Heart right ventricle (tissue), 16 donors: ENCODE measurements at places on chromosomes 12 and 14. TPM values are rescaled to one million over a fixed set of nuclear protein-coding genes. Genes with fewer than 3 reads are reported as not detected.

DNA sequence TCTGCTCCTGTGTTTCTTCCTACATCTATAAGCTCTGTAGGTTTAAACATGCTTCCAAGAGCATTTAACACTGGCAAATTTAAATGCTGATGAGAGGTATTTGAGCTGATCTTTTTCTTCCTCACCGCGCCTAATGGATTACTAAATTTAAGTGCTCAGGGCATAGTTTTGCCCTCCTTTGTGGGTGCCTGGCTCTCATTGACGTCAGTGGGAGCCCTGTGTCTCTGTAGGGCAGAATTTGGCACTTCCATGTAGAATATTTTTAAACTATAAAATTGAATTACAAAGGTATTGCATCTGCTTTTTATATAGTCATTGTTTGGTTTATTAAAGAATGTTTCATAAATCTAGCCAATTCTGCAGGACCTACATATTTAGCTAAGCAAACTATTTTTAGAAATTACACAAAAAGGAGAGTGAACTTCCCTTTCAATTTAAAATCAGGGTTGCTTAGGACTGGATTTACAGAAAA lies 444.8 kb downstream of the AEBP2 start:
- peaks cover 37% of the 10 kb centered on the region for H3K4me1 ChIP-seq
- DNase-seq = no peak
- no peaks in the 10 kb centered on the region for H3K27me3 ChIP-seq
- H3K36me3 ChIP-seq = no peaks in the 10 kb centered on the region
- no peak overlapping the region for H3K27ac ChIP-seq

GRCh38 chr12:22631863-22632463 lies 7.0 kb downstream of the ETNK1 start:
- H3K27ac ChIP-seq = no peak overlapping the region
- peaks cover 9% of the 10 kb centered on the region for H3K36me3 ChIP-seq
- no peak overlapping the region for H3K4me3 ChIP-seq
- no peaks in the 10 kb centered on the region for H3K27me3 ChIP-seq

- no peak overlapping the region for H3K27ac ChIP-seq
- H3K4me3 ChIP-seq = no peak overlapping the region
- H3K36me3 ChIP-seq = no peaks in the 10 kb centered on the region
- no peaks in the 10 kb centered on the region for H3K4me1 ChIP-seq
Measured at GRCh38 chr14:88998027-88998426, 173.6 kb downstream of the TTC8 start.

DNA sequence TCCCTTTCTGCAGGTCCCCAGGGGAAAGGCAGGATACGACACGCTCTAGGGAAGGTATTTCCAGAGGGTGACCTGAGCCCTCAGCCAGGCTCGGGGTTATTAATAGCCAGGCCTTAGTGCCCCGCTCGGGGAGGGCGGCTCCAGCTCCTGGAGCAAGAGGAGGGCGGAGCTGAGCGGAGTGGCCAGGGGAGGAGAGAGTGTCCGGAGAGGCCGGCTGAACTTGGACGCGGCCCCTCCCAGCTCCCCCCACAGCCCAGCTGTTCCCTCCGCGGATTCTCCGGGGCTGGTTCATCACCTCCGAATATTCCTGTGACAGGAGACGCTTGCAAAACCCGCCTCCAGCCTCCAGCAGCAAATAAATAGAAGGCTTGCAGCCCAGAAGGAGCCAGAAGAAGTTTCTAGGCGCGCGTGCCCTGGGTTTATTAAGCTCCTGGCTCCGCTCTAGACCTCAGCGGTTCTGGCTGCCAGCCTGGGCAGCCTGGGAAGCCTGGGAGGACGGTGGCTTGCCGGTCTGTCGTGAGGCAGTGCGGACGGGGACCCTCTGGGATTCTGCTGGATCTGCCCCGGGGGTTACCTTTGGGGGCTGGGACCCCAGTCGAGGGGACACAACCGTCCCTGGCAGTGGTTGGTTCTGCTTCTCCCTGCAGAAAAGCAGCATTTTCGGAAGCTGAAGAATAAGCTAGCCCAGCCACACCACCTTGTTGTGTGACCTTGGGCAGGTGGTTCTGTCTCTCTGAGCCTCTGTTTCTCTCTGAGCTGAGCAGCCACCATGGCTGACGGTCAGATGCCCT lies at the start of gene HSPB8:
HSPB8 (plus strand) TSS at position 388 of the 791 bp plus-strand sequence; CDS start at position 770, 382 bp downstream.
- H3K27ac ChIP-seq = peak within 1 kb of the TSS; percentile 93
- H3K27me3 ChIP-seq = no peaks in the 10 kb centered on the region
- peak within 1 kb of the TSS; percentile 58 for H3K4me3 ChIP-seq
- no peaks in the 10 kb centered on the region for H3K36me3 ChIP-seq
- H3K4me1 ChIP-seq = peaks cover 52% of the 10 kb centered on the region
- peak; percentile 95 for DNase-seq

DNA sequence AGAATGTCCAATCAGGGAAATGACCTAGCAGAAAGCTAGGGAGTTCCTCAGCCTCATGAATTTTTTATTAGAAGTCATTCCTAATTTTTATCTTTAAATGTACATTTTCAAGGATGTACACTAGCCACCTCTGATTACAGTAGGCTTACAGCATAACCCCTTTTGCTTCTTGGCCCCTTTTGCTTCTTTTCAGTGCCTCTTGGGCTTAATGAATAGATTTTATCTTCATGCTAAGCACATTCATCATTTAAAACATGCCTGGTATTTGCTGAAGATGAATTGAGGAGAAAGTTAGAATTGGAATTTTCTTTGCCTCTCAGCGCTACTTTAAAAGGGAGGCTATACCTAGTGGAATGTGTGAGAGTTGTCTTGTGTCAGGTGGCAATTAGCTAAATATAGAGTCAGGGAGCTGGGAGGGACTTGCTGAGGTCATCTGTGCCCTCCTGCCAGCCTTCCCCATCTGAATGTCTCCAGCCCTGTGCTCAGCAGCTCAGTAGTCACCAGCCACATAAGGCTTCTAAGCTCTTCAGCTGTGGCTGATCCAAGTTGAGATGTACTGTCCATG lies 132.1 kb downstream of the SAMD4A start:
- no peak overlapping the region for H3K4me3 ChIP-seq
- DNase-seq = peak; percentile 63
- H3K27me3 ChIP-seq = no peaks in the 10 kb centered on the region
- peaks cover 92% of the 10 kb centered on the region for H3K4me1 ChIP-seq

GRCh38 chr12:76927170-76927784 lies 48.5 kb upstream of the CSRP2 start:
- no peak overlapping the region for H3K4me3 ChIP-seq
- H3K27ac ChIP-seq = no peak overlapping the region
- H3K4me1 ChIP-seq = no peaks in the 10 kb centered on the region

DNA sequence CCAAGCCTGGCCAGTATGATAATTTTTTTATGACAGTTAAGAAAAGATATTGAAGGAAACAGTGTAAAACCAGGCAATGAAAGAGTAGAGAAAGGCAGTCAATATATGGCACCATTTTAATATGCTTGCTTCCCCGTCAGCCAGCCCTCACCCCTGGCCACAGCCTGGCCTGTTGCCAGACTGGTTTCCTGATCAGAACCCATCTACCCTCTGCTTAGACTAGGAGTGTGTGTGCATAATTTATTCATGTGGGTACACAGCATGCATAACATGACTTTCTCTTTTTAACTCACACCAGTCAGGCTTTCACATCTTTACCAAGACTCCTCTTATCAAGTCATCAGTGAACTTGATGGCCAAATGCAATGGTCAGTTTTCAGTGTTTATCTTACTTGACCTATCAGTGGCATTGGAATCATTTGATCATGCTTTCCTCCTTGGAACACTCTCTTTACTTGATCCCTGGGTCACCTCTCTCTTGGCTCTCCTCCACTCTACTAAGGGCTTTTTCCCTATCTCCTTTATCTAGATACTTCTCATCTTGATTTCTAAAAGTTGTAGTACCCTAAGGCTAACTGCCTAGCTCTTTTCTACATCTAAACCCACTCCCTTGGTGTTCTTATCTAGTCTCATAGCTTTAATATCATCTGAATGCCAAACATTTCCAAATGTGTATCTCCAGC lies 10.0 kb upstream of the GPR19 start:
- H3K27me3 ChIP-seq = no peaks in the 10 kb centered on the region
- no peak overlapping the region for H3K27ac ChIP-seq
- DNase-seq = no peak
- no peaks in the 10 kb centered on the region for H3K4me1 ChIP-seq
- no peak overlapping the region for H3K4me3 ChIP-seq

GRCh38 chr12:20800160-20800559 lies 10.3 kb upstream of the SLCO1B3 start:
- H3K27me3 ChIP-seq = no peaks in the 10 kb centered on the region
- no peak for DNase-seq
- no peak overlapping the region for H3K4me3 ChIP-seq

GRCh38 chr14:35687335-35687939 lies 121.7 kb downstream of the RALGAPA1 start:
- no peaks in the 10 kb centered on the region for H3K4me1 ChIP-seq
- no peak for DNase-seq
- no peaks in the 10 kb centered on the region for H3K27me3 ChIP-seq
- H3K36me3 ChIP-seq = peaks cover 19% of the 10 kb centered on the region
- no peak overlapping the region for H3K4me3 ChIP-seq

DNA sequence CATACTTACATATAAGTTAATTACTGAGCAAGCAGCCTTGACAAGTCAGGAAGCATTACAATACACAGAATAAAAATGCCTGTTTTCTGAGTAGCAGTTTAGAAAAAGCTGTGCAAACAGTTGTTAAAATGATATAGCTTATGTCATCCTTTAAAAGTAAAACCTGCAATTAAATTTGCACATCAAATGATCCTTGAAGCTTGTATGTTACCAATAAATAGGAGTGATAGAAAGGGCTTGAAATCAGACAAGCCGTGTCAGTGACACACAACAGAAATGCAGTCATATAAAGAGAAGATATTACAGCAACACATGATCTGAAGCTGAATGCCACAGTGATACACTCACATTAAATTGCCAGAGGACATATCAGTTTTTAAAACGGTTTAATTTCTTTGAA lies 70.0 kb downstream of the EPS8 start:
- no peaks in the 10 kb centered on the region for H3K36me3 ChIP-seq
- no peaks in the 10 kb centered on the region for H3K27me3 ChIP-seq
- no peak overlapping the region for H3K4me3 ChIP-seq

- no peaks in the 10 kb centered on the region for H3K4me1 ChIP-seq
- peaks cover 7% of the 10 kb centered on the region for H3K27me3 ChIP-seq
- no peak overlapping the region for H3K4me3 ChIP-seq
Measured at GRCh38 chr12:103998976-103999375, 33.3 kb downstream of the TDG start.

GRCh38 chr14:82720946-82721345 lies 1187.3 kb upstream of the SEL1L start:
- DNase-seq = no peak
- no peaks in the 10 kb centered on the region for H3K27me3 ChIP-seq
- no peaks in the 10 kb centered on the region for H3K4me1 ChIP-seq
- no peaks in the 10 kb centered on the region for H3K36me3 ChIP-seq
- no peak overlapping the region for H3K27ac ChIP-seq

GRCh38 chr14:55951341-55952206 lies 166.6 kb upstream of the PELI2 start:
- H3K4me1 ChIP-seq = no peaks in the 10 kb centered on the region
- no peak overlapping the region for H3K27ac ChIP-seq
- no peak for DNase-seq
- H3K36me3 ChIP-seq = no peaks in the 10 kb centered on the region

DNA sequence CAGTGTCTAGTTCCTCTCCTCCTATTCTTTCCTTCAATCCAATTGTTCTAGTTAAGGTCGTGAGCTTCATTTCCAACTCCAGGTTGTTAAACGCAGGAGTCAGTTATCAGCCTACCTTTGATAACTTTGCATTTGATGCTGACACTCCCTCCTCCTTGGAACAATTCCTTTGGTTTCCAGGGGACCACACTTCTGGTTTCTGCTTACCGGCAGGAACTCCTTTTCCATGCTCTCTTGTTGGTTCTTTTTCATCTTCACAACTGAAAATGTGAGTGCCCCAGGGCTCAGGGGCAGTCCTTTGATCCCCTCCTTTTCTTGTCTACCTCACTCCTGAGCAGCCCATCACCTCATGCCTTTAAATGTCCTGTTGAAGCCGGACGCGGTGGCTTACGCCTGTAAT lies 5.0 kb downstream of the EEF1AKMT3 start:
- peaks cover 15% of the 10 kb centered on the region for H3K4me1 ChIP-seq
- no peaks in the 10 kb centered on the region for H3K27me3 ChIP-seq
- peaks cover 12% of the 10 kb centered on the region for H3K36me3 ChIP-seq
- no peak for DNase-seq
- no peak overlapping the region for H3K4me3 ChIP-seq

DNA sequence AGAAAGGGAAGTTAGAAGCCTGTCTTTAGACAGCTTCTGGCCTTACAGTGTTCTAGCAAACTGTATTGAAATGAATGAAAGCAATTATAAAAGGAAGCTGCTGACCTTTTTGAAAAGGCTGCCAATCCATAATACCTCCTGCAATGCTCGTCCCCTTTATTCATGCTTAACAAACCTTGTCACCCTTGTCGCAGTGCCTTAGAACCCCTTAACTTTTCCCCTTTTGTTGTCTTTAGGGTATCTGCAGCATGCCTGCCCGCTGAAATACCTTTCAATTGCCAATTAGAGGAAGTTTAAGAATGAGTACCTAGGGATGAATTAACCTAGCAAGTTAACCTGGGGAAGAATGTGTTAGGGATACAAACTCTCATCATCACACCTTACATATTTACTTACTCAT lies 731.2 kb downstream of the RERGL start:
- H3K36me3 ChIP-seq = no peaks in the 10 kb centered on the region
- no peaks in the 10 kb centered on the region for H3K27me3 ChIP-seq
- H3K4me1 ChIP-seq = no peaks in the 10 kb centered on the region
- DNase-seq = no peak

GRCh38 chr12:121574025-121574424 lies 6.8 kb downstream of the KDM2B start:
- H3K4me1 ChIP-seq = peaks cover 43% of the 10 kb centered on the region
- no peaks in the 10 kb centered on the region for H3K27me3 ChIP-seq
- H3K36me3 ChIP-seq = peaks cover 35% of the 10 kb centered on the region
- DNase-seq = no peak

- peaks cover 28% of the 10 kb centered on the region for H3K4me1 ChIP-seq
- H3K27me3 ChIP-seq = no peaks in the 10 kb centered on the region
- H3K27ac ChIP-seq = no peak overlapping the region
- no peaks in the 10 kb centered on the region for H3K36me3 ChIP-seq
Measured at GRCh38 chr12:59678759-59679411, 83.1 kb downstream of the SLC16A7 start.

GRCh38 chr12:68612697-68613096 lies 2.0 kb downstream of the RAP1B start:
- no peaks in the 10 kb centered on the region for H3K36me3 ChIP-seq
- DNase-seq = no peak
- H3K27me3 ChIP-seq = no peaks in the 10 kb centered on the region
- peaks cover 53% of the 10 kb centered on the region for H3K4me1 ChIP-seq
- H3K27ac ChIP-seq = peak overlapping the region; percentile 98

GRCh38 chr14:100384819-100385813 lies 62.0 kb downstream of the SLC25A47 start:
- H3K4me1 ChIP-seq = peaks cover 4% of the 10 kb centered on the region
- DNase-seq = no peak
- H3K27me3 ChIP-seq = no peaks in the 10 kb centered on the region
- H3K4me3 ChIP-seq = no peak overlapping the region
- no peaks in the 10 kb centered on the region for H3K36me3 ChIP-seq

- H3K27me3 ChIP-seq = no peaks in the 10 kb centered on the region
- peaks cover 48% of the 10 kb centered on the region for H3K4me1 ChIP-seq
- H3K4me3 ChIP-seq = no peak overlapping the region
- no peaks in the 10 kb centered on the region for H3K36me3 ChIP-seq
- DNase-seq = no peak
Measured at GRCh38 chr12:6165395-6165794, 34.8 kb upstream of the CD9 start.

CMKLR1 gene
- 10.4 TPM for total RNA-seq

SCN8A gene
- total RNA-seq = 0.49 TPM

REM2 gene
- not detected for total RNA-seq

ESRRB gene
- 5.4 TPM for total RNA-seq

EID3 gene
- total RNA-seq = 1.00 TPM

SPIC gene
- not detected for total RNA-seq

HPD gene
- 3.4 TPM for total RNA-seq

HOMEZ gene
- total RNA-seq = 11.3 TPM
